ENCODE measurements at places on chromosomes 5 and 9. TPM values are rescaled to one million over a fixed set of nuclear protein-coding genes. Genes with fewer than 3 reads are reported as not detected.

Gene ACTBL2
- total RNA-seq = not detected

Gene SLC22A4
- total RNA-seq = 1.6 TPM

Gene KCNN2
- 8.0 TPM for total RNA-seq

Gene TRMT10B
- 3.7 TPM for total RNA-seq

Gene STPG3
- 1.3 TPM for total RNA-seq

Gene RAD1
- 21.5 TPM for total RNA-seq

DNA sequence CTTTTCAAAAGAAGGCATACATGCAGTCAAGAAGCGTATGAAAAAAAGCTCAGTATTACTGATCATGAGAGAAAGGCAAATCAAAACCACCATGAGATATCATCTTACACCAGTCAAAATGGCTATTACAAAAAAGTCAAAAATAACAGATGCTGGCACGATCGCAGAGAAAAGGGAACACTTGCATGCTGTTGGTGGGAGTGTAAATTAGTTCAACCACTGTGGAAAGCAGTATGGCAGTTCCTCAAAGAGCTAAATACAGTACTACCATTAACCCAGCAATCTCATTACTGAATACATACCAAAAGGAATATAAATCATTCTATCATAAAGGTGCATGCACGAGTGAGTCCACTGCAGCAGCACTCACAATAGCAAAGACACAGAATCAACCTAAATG, 24.5 kb downstream of the RETREG1 start:
- DNase-seq = no peak

- DNase-seq = peak; percentile 20
Measured at GRCh38 chr5:134132372-134133187, 18.1 kb downstream of the TCF7 start.

- no peak for DNase-seq
Measured at GRCh38 chr5:144125163-144125726, 45.2 kb downstream of the YIPF5 start.

GRCh38 chr5:35443803-35444595, 173.7 kb upstream of the SPEF2 start:
- no peak for DNase-seq

DNA sequence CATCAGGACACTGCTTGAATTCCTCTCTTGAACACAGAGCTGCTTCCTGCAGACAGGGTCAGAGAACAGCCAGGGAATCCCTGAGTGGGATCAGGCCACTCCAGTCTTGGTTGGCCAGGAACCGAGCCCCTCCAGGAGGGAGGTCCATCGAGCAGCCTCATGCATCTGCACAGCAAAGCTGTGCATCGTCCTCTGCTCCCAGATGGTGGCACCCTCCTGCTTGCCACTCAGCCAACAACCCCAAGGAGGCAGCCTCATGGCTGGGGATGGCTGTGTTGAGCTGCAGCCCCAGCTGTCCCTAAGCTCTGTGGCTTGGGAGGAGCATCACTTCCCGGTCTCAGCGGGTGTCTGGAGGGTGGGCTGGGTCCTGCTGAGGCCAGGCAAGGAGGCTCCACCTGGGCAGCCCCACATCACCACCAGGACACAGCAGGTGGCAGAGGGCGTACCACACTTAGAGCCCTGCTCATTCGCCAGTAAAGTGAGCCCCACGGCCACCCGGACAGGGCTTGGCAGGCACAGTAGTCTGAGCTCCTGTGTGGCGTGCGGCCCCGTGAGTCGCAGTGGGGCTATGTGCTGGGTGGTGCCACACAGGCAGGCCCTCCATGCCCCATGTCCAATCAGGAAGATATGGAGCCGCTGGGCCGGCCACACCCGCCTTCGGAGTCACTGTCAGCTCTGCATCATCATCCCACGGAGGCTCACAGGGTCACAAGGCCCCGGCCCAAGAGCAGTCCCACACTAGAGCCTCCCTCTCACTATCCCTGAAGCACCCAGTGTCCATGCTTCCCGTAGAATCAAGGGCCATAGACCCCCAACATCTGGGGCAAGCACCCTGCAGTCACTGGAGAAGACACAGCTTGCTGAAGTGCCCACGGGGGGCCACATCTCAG, 11.9 kb downstream of the LPCAT1 start:
- peak; percentile 30 for DNase-seq

DNA sequence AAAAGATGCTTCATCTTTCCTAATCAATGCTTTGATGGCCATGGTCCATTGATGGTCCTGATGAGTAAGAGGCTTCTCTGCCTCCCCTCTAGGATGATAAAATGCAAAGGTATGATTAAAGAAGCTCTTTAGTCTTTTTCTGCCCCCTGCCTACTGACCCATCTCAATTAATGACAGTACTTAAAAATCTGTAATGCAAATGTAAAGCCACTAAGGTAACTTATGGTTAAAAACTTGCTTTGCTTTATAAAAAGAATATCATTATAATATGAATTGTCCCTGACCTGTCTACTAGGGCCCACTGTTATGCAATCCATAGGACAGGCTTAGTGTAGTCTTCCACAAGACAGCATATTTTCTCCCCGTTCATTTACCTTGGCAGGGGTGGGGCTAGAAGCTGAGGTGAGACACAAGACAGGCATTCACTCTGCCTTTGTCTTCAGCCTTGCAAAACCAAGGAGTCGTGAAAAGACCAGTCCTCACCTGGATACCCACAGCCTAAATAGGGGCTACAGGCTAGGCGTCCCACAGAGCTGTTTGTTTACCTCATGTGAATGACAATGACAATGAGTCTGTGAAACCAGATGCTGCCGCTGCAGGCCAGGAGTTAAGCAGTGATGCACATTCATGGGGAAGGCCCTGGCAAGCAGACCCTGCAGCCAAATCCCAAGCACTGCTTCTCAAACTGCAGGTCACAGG, 60.4 kb downstream of the BNC2 start:
- DNase-seq = no peak

- DNase-seq = no peak
Measured at GRCh38 chr9:123647145-123647544, 282.8 kb downstream of the DENND1A start.

DNA sequence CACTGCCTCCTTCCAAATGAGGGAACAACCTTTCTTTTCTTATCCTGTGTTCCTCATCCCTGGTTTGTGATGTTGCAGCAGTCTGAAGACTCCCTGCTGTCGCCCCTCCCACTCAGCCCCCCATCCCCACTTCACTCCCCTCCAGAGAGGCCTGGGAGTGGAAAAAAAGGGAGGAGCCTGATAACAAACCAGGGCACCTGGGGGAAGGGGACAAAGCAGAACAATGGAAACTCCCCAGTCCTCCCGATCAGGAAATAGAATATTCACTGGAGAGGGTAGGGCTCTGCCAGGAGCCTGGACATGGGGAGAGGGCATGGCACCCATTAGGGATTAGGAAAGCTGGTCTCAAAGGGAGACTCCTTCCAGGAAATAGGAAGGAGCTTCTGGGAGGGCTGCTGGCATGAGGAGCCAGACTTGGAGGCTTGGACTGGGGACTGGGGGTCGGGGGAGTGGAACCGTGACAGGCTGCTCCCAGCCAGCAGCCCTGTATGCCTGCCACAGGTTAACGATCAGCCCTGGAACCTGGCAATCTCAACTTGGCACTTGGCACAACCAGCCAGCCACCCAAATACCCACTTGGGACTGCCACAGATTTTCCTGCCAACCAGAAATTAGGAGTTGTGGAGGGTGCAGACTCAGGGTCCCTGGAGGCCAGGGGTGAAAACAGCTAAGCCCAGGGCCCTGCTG, 20.0 kb downstream of the PCDH1 start:
- no peak for DNase-seq

DNA sequence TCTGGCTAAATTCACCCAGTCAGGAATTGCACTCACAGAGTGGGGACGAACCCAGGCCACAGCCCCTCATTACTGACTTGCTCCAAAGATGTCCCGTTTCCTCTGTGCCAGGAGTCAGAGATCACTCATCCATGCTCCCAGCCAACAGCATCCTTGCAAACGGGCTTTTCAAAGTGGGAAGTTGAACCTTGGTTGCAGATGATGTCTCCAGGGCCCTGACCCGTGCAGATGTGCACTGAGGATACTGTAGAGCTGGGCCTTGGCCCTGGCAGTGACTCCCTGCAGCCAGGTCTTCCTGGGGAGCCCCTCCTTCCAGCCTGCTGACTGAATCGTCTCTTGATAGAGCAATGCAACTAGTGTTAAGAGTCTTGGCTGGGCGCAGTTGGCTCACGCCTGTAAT, 22.3 kb downstream of the TCF7 start:
- DNase-seq = peak; percentile 13

DNA sequence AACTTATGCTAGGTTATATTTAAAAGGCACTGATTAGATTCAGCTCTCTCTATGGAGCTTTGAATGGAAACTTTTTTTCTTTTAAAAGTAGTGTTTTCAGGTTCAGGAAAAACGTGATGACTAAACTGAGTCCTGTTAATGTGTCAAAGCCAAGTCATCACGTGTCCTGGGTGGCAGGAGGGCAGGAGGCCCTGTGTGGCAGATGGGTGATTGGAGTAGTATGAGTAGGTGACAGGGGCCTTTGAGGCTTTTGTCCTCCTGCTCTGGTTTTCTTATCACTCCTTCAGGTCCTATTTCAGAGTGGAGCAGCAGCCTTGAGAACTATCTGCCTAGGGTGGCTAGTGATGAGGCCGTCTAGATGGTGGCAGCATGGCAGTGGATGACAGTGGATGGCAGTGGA, 17.7 kb upstream of the CARTPT start:
- DNase-seq = no peak

GRCh38 chr9:94553029-94553938, 1.6 kb upstream of the PCAT7 start:
- no peak for DNase-seq

- DNase-seq = no peak
Measured at GRCh38 chr5:142794537-142794936, 24.4 kb downstream of the ARHGAP26 start.

GRCh38 chr5:43313854-43314457, 744 bp upstream of the HMGCS1 start:
- no peak for DNase-seq

GRCh38 chr5:172425402-172425801, 28.9 kb downstream of the SH3PXD2B start:
- DNase-seq = no peak

Measured in Right ventricle myocardium superior (tissue), 1 donor.